NT2/D1 (cell line): ENCODE measurements at places on chromosomes 5 and 9.

GRCh38 chr5:10227379-10227778 lies 22.3 kb downstream of the ATPSCKMT start:
- no peak for DNase-seq

- no peak for DNase-seq
These were observed 11.6 kb upstream of the RETREG1 start for GRCh38 chr5:16628376-16628775.

DNA sequence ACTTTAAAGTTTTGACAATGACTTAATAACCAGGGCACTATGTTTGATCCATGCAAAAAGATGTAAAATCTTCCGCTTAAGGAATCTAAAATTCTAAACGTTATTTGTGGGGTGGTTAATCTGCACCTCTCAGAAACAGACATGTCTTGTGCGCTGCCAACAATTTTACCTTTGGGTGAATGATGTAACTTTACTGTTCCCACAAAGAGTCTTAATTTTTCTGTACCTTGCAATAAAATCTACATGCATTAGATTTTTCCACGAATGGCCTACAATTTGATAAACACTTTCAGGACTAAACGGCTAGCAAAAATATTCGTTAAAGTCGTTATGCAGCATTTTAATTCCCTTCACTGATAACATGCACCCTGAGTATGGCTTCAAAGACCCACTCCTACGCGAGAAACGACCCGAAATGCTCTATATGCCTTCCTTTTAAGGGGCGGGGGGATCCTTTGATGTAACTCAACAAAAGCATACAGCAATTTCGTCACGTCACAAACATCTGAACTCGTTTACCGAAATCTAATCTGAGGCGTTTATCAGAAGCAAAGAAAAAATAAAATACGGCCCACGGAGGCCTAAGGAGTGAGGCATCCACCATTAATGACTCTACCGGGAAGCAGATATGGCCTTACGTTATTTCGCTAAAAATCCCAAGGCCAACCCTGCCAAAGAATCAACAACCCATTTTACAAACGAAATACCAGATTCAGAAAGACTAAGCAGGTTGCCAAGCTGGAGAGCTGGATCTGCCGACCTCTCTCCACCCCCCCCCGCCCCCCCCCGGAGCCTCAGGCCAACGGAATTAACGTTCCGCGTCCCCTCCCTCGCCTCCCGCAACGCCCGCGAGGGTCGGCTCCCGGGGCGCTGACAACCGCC lies 621 bp downstream of the AK6 start:
- DNase-seq, result no peak

DNA sequence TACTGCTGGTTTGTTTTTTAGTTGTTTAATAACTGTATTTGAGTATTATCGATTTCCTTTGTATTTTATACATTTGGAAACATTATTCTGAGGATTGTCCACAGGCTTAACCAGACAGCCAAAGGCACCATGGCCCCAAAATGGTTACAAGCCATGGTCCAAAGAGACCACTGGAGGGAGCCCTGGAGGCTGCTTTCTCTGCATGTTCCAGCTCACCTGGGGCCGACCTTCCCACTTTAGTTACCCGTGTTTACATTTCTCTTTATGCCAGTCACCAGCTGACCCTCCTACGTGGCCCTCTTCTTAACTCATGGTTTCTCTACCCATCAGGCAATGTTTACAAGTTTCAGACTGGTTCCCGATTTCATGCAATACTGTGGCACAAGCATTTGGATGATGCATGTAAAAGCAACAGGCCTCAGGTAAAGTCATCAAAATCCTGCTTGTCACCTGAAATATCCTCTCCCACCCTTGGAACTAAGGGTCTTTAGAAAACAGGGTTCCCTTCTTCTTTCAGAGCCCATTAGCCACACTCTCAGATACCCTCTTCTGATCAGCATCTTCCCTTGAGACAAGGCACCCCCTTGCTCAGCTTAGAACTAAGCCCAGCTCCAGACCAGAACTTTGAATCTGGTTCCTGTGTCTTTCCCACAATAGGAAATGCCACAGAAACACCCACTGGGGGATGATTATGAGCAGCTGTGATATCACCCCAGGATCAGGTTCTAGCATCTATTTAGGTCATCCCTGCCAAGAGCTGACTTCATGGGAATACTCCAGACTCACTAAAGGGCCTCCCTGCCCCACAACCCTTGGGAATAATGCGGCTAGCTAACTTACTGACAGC lies 49.9 kb upstream of the GARNL3 start:
- DNase-seq, result no peak

DNA sequence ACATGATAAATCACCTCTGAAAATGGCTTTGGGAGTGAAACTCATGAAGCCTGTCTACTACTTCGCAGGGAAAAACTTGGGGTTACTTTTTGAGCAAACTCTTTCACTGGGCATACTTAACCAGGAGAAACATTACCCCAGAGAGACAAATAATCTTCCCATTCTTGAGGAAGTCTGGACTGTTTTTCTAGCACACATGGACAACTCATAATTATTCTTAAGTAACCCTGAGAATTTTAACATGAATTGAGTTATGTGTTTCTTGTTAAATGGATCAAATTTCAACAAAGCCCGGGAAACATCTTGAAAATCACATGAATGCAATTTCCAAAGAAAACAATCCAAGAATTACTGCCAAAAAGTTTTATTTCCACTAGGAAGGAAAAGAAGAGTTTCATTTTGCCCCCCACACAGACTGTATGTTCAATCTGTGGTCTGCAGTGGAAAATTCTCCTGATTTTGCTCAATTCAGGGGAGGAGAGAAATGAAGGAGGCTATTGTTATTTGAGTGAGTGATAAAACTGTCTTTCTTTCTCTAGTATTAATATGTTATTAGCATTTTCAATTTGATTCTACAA lies 564.8 kb upstream of the CLINT1 start:
- DNase-seq, result no peak

- no peak for DNase-seq
These were observed 6.9 kb downstream of the SELENOP start for GRCh38 chr5:42804717-42805339.

- no peak for DNase-seq
These were observed 28.6 kb downstream of the KCNN2 start for GRCh38 chr5:114390431-114390830.

DNA sequence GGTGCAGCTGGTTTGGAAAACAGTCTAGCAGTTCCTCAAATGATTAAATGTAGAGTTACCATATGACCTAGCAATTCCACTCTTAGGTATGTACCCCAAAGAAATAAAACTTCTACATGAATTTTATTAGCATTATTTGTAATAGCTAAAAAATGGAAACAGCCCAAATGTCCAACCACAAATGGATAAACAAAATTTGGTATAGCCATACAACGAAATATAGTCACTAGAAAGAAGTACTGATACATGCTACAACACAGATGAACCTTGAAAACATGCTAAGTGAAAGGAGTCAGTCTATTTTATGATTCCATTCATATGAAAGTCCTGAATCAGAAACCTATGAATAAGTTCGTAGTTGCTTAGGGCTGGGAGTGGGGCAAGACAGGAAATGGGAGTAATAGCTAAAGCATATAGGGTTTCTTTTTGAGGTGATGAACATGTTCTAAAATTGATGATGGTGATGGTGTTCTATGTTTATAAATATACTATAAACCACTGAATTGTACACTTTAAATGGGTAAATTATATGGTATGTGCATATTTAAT lies 6.3 kb downstream of the GDF9 start:
- no peak for DNase-seq

DNA sequence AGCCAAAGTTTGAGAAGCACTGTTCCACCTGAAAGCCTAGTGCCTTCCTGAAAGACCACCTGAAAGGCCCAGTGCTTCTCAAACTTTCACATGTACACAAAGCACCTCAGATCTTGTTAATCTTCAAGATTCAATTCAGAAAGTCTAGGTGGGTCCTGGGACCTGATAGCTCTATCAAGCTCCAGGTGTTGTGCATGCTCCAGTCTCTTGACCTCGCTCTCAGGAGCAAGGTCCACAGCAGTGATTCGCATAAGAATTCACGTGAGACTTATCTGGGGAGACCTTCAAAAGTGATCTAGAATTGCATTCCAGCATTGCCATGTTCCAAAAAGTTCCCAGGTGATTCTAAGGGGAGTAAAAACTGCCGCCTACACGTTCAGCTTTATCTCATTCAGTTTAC lies 102.1 kb downstream of the PIK3R1 start:
- DNase-seq, result no peak

- DNase-seq, result no peak
These were observed 1494.4 kb upstream of the NUDT12 start for GRCh38 chr5:105057001-105057436.

DNA sequence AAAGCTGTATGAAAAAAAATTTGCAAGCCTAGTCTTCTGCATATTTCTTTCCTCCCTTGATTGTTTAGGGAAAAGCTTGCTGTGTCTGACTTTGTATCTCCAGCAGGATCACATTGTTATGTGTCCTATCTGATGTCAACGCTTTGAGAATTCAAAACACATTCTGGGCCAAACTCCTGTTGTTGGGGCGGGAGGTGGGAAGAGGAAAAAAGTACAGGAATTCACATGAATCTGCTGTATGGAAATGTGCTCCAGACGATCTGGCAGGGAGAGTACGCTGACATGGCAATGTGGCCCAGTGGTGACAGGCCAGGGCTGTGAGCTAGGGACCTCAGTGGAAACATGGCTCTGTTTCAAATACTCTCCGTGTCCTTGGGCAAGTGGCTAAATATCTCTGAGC lies 87.4 kb upstream of the GNA14 start:
- peak; percentile 23 for DNase-seq

DNA sequence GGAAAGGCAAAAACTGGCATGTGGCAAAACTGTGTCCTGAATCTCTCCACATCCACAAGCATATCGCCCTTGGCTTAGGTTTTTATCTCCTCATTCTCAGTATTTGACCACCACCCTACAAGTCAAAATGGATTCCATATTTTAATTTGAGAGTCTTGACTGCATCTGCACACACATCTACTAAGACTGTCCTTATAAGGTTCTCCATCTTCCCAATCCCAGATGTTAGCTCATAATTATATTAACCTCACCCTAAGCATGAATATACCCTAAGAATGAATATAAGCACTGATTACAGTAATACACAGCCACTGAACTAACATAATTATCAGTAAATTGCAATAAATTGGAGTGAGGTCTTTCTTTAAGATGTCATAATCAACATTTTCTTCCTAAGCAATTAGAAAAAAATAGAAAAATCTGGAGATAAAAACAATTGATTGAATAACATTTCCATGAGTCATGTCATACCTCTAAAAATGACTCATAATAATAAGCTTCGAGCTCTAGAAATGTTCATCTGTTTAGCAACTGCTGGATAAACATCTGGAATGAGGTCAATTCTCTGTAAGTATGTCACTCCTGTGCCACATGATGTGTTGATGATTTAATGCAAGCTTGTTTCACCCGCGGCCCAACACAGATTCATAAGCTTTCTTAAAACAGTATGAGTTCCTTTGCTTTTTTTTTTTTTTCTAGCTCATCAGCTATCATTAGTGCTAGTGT lies 39.9 kb upstream of the PAM start:
- DNase-seq, result no peak

- DNase-seq, result no peak
These were observed 28.2 kb downstream of the SNX18 start for GRCh38 chr5:54545796-54546195.

DNA sequence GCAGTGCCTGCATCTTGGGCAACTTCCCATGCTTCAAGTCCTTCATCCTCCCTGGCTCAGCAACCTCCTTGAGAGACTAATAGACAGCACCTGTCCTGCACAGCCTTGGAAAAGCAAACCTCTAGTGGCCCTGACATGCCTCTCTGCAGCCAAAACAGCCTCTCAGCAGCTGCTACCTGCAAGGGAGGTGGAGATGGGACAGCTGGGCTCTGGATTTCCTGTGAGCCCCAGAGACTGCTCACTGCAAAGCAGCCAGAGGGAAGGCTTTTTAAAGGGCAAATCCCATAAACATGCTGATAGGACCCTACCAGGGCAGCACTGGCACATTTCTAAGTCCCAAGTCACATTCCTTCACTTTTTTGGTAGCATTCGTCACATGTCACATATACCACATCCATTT lies 31.5 kb upstream of the MYORG start:
- DNase-seq, result no peak

DNA sequence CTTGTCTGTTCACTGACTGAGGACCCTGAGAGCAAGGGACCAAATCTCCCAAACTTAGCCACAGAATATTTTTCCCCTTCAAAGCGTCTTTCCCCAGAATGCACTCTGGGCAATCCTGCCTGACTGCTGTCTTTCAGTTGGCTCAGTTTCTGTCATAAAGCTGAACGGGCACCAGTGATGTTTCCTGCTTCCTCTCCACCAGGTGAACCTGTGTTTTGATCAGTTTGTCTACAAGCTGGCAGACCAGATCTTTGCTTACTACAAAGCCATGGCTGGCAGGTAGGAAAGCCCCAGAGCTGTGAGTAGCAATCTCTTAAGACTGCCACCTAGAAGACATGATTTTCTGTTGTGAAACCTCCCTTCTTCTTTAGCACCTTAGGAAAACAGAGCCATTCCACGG lies 61.8 kb downstream of the CYFIP2 start:
- no peak for DNase-seq

DNA sequence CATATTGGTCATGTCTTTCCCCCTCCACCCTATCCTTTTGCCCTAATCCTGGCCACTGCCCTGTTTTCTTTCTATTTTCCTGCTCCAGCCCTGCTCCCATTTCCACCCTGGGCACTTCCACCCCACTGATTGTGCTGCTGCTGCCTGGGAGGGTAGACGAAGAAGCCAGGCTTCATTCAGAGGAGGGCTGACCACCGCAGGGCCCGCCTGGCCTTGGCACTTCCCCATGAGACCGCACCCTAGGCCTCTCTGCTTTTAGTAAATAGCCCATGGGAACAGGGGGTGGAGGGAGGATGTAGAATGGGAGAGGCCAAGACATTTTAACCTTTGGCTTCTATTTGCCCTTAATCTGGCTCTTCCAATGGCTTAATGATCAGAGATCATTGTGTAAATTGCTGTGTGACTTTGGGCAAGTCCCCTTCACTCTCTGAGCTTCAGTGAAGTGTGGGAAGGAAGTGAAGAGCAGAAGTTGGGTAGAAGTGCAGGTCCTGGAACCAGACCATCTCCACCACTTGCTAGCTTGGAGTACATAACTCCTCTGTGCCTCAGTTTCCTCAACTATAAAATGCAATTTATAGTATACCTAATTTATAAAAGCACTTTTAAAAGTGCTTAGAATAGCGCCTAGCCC lies 13.6 kb upstream of the GPX3 start:
- no peak for DNase-seq
